ENCODE measurements at places on chromosomes 13 and 19. TPM values are rescaled to one million over a fixed set of nuclear protein-coding genes. Genes with fewer than 3 reads are reported as not detected.

Gene SIGLEC12
- total RNA-seq, result not detected

Gene APBA3
- total RNA-seq, result 29.5 TPM

Gene DCLK1
- 0.10 TPM for total RNA-seq

Gene NUMBL
- 41.7 TPM for total RNA-seq

Gene CBARP
- 23.8 TPM for total RNA-seq

Gene FUT6
- total RNA-seq, result not detected

Gene NLRP9
- not detected for total RNA-seq

Gene WIZ
- total RNA-seq, result 28.4 TPM

Gene ATXN8OS
- not detected for total RNA-seq

All from HCT116 (cell line).